ENCODE measurements at places on chromosomes 6 and 20. TPM values are rescaled to one million over a fixed set of nuclear protein-coding genes. Genes with fewer than 3 reads are reported as not detected.
A peak's percentile ranks its signal among the peaks of the same experiment; 100 is the strongest.

DNA sequence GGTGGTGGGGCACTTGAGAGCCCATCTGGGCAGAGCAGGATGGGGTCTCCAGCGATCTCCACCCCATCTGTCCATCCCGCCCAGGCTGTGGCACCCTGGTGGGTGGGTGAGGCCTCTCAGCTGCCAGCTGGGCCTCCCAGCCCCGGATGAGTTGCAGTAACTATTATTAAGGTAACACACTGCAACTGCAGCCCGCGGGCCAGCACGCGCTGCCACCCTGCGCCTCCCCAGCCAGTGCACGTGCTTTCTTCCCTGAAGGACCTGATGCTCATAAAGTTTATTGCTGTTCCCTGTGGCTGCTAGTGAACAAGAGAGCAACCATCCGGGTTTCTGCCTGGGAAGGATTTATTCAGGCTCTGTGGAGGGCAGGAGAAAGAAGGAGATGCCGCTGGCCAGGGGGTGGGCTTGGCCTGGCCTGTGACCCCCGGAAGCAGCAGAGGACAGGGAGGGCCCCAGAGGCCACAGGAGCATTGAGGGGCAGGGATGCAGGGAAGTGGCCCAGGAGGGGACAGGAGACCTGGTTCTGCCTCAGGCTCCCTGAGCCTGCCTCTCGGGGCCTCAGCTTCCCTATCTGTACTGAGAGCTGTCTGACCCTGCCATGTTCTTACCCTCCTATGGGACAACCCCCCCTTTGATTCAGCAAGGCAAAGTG lies 1.7 kb downstream of the IP6K3 start:
- DNase-seq: no peak
- no peaks in the 10 kb centered on the region for H3K36me3 ChIP-seq
- H3K27me3 ChIP-seq: peaks cover 32% of the 10 kb centered on the region
- H3K4me1 ChIP-seq: peaks cover 36% of the 10 kb centered on the region
- H3K4me3 ChIP-seq: no peak overlapping the region
- no peak overlapping the region for H3K27ac ChIP-seq

GRCh38 chr20:31602779-31603441 lies 2.2 kb upstream of the ID1 start:
- peaks cover 11% of the 10 kb centered on the region for H3K27me3 ChIP-seq
- H3K36me3 ChIP-seq: peaks cover 69% of the 10 kb centered on the region
- DNase-seq: peak; percentile 84
- peak overlapping the region; percentile 51 for H3K4me3 ChIP-seq

DNA sequence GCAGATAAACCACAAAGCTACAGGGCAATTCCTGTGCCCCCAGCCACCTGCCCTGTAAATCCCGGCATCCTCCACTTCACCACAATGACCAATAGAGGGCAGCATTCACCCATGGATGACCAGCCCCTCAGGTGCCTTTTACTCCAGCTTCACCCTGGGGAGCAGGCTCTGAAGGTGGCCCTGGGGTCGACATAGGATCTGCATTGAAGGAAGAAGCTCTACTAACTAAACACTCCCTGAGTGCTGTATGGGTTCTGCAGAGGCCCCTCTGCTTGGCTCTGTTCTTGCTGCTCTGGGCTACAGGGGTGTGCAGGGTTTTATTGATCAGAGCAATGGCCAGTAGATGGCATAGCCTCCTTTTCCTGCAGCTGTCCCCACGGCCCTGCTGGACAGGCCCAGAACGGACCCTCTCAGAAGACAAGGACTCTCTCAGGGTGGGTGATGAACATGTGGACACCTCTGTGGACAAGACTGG lies 20.3 kb downstream of the CST4 start:
- no peak overlapping the region for H3K27ac ChIP-seq
- no peak overlapping the region for H3K4me3 ChIP-seq
- H3K27me3 ChIP-seq: no peaks in the 10 kb centered on the region
- DNase-seq: peak; percentile 32
- H3K4me1 ChIP-seq: no peaks in the 10 kb centered on the region

DNA sequence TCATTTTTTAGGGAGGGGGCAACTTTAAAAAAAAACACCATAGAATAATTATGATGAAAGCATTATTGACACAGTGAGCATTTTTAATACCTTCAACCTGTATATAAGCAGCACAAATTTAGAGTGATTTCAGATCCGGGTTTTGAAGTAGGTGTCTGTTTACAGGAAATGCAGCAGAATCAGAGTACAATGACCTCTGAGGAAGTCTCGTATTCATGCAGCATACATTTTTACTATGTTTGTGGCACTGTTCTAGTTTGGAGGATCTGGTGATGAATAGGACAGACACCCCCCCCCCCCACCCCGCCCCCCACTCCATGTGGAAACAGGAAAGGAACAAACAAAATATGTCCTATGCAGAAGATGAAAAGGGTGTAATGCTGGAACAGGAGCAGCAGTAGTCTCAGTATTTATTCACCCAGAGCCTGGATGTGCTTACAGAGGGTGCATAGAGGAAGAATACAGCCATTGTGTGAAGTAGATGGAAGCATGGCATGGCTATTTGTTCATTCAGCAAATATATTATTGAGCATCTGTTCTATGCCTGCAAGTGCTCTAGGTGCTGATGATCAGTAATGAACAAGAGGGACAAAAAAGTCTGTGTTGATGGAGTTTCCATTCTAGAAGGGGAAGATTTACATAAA lies 19.7 kb downstream of the VAPB start:
- no peaks in the 10 kb centered on the region for H3K27me3 ChIP-seq
- no peaks in the 10 kb centered on the region for H3K36me3 ChIP-seq
- peak overlapping the region; percentile 17 for H3K27ac ChIP-seq
- peaks cover 14% of the 10 kb centered on the region for H3K4me1 ChIP-seq
- peak overlapping the region; percentile 3 for H3K4me3 ChIP-seq

ENPP1 gene
- total RNA-seq: 7.7 TPM

BTNL2 gene
- total RNA-seq: not detected

DNA sequence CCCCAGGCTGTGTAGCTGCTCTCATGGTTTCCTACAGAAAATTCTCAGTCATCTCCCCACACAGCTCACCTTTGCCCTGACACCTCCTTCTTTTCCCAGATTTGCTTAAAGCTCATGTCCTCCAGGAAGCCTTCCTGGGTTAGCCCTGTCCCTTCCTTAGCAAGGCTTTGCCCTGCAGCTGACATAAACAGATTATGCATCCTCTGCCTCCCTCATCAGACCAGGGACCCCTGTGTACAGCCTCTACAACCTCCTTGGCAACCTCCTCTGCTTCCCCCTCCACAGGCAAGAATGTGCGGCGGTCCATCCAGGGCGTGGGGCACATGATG lies 39.8 kb downstream of the UQCC2 start:
- peaks cover 77% of the 10 kb centered on the region for H3K36me3 ChIP-seq
- no peaks in the 10 kb centered on the region for H3K27me3 ChIP-seq
- H3K27ac ChIP-seq: no peak overlapping the region
- no peak for DNase-seq
- peaks cover 59% of the 10 kb centered on the region for H3K4me1 ChIP-seq

GRCh38 chr6:131924881-131925474 lies 26.2 kb downstream of the CCN2 start:
- H3K4me1 ChIP-seq: no peaks in the 10 kb centered on the region
- DNase-seq: no peak
- H3K27me3 ChIP-seq: no peaks in the 10 kb centered on the region
- no peak overlapping the region for H3K4me3 ChIP-seq
- H3K36me3 ChIP-seq: no peaks in the 10 kb centered on the region

DNA sequence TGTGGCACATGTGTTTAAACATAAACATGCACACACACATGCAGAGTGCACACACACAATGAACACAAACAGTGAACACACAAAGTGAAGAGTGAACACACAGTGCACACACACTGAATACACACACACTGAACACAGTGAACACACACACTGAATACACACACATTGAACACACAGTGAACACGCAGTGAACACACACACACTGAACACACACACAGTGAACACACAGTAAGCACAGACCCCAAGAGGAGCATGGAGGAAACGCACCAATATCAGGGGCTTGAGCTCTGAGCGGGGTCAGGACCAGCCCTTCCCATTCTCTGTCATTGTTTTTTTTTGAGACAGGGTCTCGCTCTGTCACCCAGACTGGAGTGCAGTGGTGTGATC lies 17.1 kb upstream of the HELZ2 start:
- no peak overlapping the region for H3K27ac ChIP-seq
- no peak for DNase-seq
- no peaks in the 10 kb centered on the region for H3K4me1 ChIP-seq
- no peaks in the 10 kb centered on the region for H3K27me3 ChIP-seq
- no peak overlapping the region for H3K4me3 ChIP-seq
- H3K36me3 ChIP-seq: peaks cover 17% of the 10 kb centered on the region

RCAN2 gene
- total RNA-seq: 2.2 TPM

DNA sequence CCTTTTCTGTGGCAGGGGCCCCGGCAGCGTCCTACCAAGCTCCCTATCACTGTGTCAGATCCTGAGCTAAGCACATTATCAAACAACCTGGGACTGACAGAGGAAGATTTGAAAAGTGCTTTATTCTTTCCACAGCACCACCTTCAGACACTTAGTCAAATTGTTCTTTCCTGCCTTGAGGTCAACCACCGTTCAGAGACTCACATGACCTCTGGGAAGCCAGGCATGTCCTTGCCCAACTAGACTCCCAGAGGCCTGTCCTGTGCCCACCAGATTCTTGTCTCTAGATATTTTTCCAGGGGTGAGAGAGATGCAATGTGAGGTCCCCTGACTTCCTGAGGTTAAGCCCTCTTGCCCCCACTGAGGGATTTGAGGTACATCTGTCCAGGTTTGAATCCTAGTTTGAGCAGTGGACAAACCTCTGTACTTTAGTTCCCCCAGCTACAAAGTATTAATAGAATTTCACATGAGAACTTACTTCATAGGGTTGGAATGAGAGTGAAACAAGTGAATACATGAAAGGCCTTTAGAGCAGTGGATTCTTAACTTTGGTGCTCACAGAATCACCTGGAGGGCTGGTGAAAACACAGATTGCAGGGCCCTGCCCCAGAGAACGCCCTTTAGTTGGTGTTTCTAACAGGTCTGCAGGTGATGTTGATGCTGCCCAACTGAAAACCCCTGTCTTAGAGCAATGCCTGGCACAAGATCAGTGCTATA lies 179.8 kb downstream of the CLIC5 start:
- peaks cover 54% of the 10 kb centered on the region for H3K27me3 ChIP-seq
- DNase-seq: no peak
- no peaks in the 10 kb centered on the region for H3K4me1 ChIP-seq
- no peak overlapping the region for H3K27ac ChIP-seq
- H3K36me3 ChIP-seq: no peaks in the 10 kb centered on the region

DNA sequence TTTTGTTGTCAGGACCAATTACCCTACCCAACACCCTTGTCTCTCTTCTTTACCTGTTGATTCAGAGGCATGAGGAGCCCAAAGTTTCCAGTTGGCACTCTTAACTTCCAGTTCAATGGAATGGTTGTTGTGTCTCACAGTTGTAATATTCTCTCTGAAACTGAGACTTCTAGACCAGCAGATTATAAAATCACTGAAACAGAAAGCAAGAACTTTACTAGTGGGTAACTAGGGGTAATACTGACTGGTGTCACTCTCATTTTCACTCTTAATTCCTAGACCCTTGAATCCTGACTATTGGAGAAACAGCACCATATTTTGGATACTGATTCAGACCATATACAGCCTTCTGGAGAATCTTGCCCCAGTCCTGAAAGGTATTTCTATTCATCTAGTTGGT lies 140.2 kb upstream of the MMS22L start:
- no peaks in the 10 kb centered on the region for H3K27me3 ChIP-seq
- H3K4me1 ChIP-seq: no peaks in the 10 kb centered on the region
- no peak overlapping the region for H3K4me3 ChIP-seq
- no peak overlapping the region for H3K27ac ChIP-seq

Measured in Calu3 (cell line).